ENCODE measurements at places on chromosomes 11 and 22. TPM values are rescaled to one million over a fixed set of nuclear protein-coding genes. Genes with fewer than 3 reads are reported as not detected.

The RHOG gene
- 70.9 TPM for total RNA-seq

The GGTLC3 gene
- not detected for total RNA-seq

The CARD18 gene
- not detected for total RNA-seq

The MMP11 gene
- total RNA-seq, result 2.7 TPM

The RIMBP3B gene
- total RNA-seq, result 0.34 TPM

The OR51B2 gene
- not detected for total RNA-seq

The NLRP6 gene
- total RNA-seq, result not detected

The OR4C12 gene
- total RNA-seq, result not detected

The MS4A4A gene
- not detected for total RNA-seq

The APOBEC3B gene
- 19.7 TPM for total RNA-seq

The MUC6 gene
- not detected for total RNA-seq

The MS4A6E gene
- total RNA-seq, result not detected

The CARNS1 gene
- total RNA-seq, result not detected

The NCR3LG1 gene
- total RNA-seq, result 2.5 TPM

The XKR3 gene
- total RNA-seq, result not detected

The SMIM35 gene
- total RNA-seq, result not detected

The MLC1 gene
- not detected for total RNA-seq

The PLAAT5 gene
- total RNA-seq, result not detected

The C11orf91 gene
- 0.61 TPM for total RNA-seq

The PLEKHB1 gene
- 1.6 TPM for total RNA-seq

The PYGM gene
- total RNA-seq, result 0.14 TPM

The NLRP10 gene
- 19.1 TPM for total RNA-seq

The DDIAS gene
- 4.3 TPM for total RNA-seq

The CDKN1C gene
- total RNA-seq, result 0.21 TPM
